Occipital lobe (tissue), 3 donors: ENCODE measurements at places on chromosomes 6 and 20. TPM values are rescaled to one million over a fixed set of nuclear protein-coding genes. Genes with fewer than 3 reads are reported as not detected.

GRCh38 chr20:46539113-46539512, 11.3 kb downstream of the OCSTAMP start:
- DNase-seq = no peak

DNA sequence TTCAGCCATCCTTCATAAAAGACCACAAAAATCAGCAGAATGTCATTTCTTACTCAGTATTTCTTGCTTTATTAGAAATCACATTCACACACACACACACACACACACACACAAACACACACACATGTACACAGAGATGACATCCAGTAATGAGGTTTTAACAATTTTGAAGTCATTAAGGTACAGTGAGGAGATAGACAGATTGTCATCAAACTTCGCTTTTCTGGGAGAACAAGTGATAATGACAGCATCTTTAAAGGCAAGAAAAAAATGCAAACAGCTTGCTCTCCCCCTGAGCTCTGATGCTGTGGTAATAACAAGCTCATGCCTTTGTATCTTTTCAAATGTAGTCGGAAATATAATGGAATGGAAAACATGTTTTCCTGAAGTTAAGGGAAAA, 184.4 kb upstream of the RNF217 start:
- DNase-seq = no peak

- DNase-seq = no peak
These were observed 3.6 kb upstream of the BAK1 start for GRCh38 chr6:33583591-33584155.

GRCh38 chr20:60883496-60883895, 368.6 kb upstream of the CDH4 start:
- DNase-seq = no peak

- no peak for DNase-seq
These were observed 20.9 kb upstream of the EPM2A start for GRCh38 chr6:145756170-145756662.

- no peak for DNase-seq
These were observed 391.2 kb upstream of the MAP3K7 start for GRCh38 chr6:90978046-90978445.

DNA sequence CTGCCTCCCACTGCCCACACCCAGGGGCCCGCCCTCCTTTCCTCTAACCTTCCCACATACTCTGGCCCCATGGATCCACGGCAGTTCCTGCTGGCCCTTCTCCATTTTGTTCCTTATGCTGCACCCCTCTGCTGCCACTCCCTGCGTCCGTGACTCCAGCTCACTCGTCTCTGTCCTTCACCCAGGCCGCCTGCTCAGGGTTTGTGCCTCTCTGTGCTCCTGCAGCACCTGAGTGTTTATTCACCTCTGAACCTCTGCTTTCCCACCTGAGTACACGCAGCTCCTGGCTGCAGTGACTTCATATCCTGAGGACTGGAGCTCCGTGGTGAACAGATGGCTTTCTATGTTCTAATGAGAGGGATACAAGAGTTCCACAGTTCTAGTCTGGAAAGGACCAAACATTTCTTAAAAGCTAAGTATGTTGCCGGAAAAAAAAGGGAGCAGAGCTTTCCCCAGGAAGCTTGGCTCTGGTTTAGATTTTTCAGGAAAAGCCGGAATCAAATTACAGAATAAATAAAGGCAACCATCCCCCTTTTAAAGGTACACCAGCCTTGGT, 1.5 kb upstream of the GNRH2 start:
- DNase-seq = no peak

The ITPR3 gene
- 0.78 TPM for total RNA-seq

The MCCD1 gene
- not detected for total RNA-seq

The BEND6 gene
- total RNA-seq = 27.1 TPM

The PLN gene
- total RNA-seq = 0.47 TPM
